ENCODE measurements at places on chromosomes 16 and 17. TPM values are rescaled to one million over a fixed set of nuclear protein-coding genes. Genes with fewer than 3 reads are reported as not detected.

GRCh38 chr17:29584452-29585079 is 4.9 kb downstream of the GIT1 start:
- no peak for DNase-seq

DNA sequence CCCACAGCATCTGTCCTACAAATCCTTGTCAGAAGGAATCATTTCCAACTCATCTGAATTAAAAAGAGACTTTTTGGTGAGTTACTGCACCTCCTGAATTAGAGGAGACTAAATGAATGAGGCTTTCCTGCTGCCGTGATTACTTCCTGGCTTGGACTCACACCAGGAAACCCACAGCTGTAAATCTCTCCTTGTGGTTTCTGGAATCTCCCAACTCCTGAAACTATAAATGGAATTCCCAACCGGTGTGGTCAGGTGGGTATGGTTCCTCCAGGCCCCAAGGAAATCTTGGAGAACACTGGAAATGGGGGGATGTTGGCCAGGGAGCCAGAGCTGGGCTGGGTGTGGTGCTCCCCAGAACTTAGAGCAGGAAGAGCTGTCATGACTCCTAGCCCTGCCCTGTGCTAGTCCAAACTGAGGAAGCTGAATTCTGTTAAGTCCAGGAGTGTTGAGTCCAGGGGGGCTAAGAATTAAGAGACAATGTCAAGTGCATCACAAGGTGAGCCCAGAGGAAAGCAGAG is 216.4 kb downstream of the GSG1L start:
- no peak for DNase-seq

- no peak for DNase-seq
Observed at GRCh38 chr17:82983510-82984248, 95.7 kb upstream of the METRNL start.

DNA sequence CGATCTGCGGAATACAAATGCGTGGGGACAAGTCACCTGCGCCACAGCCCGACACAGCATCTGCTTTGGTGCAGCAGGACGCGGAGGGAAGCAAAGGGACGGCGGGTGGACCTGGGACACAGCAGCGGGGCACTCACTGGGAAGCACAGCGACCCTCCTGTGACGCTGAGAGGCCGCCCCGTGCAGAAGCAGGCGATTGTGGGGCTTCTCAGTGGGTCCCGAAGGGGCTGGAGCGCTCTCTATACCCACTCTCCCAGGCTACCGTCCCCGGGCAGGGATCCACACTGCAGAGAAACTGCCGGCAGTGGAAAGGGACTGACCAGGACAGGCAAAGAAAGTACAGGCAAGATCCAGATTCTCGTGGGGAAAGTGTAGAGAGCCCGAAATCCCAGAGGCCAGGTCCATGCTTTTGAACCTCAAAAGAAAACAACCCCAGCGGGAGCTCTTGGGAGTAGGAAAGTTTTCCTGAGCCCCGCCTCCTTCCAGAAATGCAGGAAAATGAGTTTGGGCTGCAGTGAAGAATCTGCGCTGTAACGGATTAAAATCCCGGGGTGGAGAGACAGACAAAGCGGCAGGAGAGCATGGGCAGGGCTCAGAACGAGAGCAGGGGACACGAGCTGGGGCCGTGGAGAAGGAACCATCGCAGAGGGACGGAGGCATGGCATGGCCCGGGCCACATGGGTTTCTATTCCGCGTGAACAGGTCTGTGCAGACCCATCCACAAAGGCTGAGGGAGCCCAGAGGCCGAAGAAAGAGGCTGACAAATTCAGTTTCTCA is 12.7 kb downstream of the COX4I1 start:
- no peak for DNase-seq

- DNase-seq: no peak
Observed at GRCh38 chr16:89689142-89689541, 2.7 kb downstream of the CDK10 start.

DNA sequence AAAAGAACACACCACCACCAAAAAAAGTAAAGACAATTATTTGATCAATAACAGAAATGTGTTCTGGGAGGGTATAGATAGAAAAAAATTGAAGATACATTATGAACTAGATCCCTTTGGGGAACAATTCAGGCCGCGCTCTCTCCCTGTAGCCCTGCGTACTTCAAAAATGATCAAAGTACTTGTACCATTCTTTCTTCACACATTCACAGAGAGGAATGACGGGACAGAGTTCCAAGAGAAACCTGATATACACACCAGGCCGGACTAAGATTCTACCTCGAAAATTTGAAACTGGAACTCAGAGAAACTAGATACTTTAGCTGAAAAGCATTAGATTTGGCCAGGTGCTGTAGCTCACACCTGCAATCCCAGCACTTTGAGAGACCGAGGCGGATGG is 50.0 kb downstream of the CNOT1 start:
- no peak for DNase-seq

- DNase-seq: no peak
Observed at GRCh38 chr16:23949630-23950290, 114.0 kb downstream of the PRKCB start.

GRCh38 chr17:68595496-68595895 is 5.7 kb downstream of the FAM20A start:
- DNase-seq: no peak

GRCh38 chr16:27377666-27378485 is 24.1 kb upstream of the IL21R start:
- DNase-seq: no peak

- no peak for DNase-seq
Observed at GRCh38 chr17:8468127-8468526, 32.4 kb downstream of the NDEL1 start.

GRCh38 chr17:47934856-47935255 is 6.5 kb upstream of the PNPO start:
- DNase-seq: no peak

DNA sequence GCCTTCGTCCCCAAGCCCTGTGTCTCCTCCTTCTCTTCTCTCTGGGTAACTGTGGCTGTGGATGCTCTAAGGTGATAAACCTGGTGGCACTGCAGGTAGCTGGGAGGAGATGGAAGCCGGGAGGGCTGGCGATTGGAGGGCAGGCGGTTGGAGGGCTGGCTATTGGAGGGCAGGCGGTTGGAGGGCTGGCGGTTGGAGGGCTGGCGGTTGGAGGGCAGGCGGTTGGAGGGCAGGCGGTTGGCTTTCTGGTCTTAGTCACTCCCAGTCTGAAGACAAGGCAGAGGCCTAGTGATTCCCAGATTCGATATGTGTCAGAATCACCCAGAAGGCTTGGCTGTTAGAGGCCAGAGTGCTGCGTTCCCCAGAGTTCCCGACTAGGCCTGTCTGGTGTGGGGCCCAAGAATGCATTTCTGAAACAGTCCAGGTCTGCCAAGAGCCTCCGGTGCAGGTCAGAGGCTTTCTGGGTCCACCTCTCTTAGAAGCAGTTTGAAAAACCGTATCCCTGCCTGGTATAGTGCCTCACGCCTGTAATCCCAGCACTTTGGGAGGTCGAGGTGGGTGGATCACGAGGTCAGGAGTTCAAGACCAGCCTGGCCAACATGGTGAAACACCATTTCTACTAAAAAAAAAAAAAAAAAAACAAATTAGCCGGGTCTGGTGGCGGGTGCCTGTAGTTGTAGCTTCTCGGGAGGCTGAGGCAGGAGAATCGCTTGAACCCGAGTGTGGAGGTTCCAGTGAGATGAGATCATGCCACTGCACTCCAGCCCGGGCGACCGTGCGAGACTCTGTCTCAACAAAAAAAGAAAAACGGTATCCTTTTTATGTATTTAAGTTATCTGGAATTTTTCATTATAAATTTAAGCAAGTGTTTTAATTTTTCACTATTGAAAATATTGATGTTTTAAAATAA is 59.7 kb downstream of the WDR45B start:
- no peak for DNase-seq

DNA sequence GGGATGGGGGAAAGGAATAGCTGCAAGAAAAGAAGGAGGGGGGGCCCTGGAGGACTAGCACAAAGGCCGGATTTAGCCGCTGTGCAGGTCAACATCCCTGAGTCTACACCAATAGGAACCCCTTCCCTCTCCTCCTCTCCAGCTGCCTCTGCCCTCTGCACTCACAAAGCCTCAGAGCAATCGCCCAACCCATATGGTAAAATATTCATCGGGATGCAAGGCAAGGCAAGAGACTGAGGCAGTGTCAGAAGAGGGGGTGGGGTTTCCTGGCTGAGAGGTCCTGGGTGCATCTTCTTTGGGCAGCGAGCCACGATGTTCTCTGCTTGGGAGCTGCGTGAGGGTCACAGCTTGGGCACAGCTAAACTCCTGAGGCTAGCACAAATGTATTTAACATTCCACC is 115.5 kb upstream of the NLRP1 start:
- no peak for DNase-seq

- no peak for DNase-seq
Observed at GRCh38 chr17:74016461-74016860, 187.0 kb upstream of the RPL38 start.

- peak; percentile 92 for DNase-seq
Observed at GRCh38 chr17:47850692-47851573, at the start of gene SP6. Gene SP6 (minus strand): TSS chr17:47851163. CDS start chr17:47848429, 2,734 bp downstream.

GRCh38 chr17:81074875-81075274 is 39.9 kb downstream of the BAIAP2 start:
- no peak for DNase-seq

- no peak for DNase-seq
Observed at GRCh38 chr17:80270836-80271235, 10.2 kb downstream of the RNF213 start.

GRCh38 chr17:72205357-72205756 is 84.5 kb downstream of the SOX9 start:
- DNase-seq: no peak

DNA sequence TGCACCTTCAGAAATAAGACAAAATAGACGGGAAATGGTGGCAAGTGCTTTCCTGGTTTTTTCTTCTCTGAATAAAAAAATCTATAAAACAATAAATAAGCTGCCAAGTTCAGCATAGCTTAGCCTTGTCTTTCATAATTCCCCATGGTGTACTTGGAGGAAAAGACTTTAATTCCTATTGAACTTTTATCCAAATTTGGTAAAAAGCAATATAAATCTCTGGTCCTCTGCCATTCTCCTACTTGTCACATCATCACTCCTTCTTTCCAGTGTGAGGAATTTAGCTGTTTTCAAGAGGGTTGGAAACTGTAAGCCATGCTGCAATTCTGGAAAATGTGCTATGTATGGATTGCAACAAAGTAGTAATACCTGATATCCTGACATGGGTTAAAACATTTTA is 551.8 kb upstream of the KIF2B start:
- DNase-seq: no peak

DNA sequence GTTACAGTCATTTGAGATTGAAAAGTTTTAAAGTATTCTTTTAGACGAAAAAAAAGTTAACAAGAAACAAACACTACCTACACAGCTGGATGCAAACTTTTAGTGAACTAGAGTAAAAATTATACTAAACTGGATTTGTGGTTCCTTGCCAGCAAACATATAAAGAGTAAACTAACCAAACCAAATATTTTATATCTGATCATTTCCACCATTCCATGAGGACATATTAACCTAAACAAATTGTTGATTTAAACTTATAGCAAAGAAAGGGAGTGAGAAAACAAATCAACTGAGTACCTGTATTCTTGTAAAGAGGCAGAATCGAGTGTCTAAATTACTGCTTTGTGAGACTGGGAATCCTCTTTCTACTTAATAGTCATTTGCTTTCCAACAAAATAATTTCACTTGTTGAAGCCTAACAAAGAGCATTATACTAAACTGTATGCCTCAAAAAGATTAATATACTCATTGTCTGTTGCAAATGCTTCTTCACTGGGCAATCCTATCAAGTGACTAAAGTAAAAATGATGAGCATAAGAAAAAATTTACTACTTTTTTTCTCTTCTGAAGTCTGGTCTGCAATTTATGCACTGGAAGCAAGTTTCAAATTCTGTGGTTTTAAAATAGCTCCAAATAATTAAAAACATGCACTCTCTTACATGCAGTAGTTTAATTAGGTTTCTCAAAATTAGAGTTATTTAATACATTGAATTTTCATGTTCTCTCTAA is 37.5 kb downstream of the AKAP10 start:
- no peak for DNase-seq

DNA sequence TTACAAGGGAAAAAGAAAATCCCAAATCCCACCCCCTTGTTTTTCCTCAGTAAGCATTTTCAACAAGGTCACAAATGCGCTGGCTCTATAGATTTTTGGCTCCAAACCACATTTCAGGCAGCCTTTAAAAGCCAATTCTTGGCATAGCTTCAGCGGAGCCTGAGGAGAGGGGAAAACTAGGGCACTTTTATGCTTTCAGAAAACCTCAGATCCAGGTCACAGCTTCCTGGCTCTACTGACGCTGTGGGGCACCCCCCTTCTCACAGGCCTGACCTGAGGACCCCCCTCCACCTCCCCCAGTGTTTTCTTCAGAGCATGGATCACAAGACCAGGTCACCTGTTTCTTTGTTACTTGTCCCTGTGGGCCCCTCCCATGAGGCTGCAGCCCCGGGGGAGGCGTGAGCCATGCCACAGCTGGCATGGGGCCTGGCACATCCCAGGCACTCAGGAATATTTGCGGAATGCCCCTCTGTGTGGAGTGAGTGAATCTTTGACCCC is 30.1 kb upstream of the MTSS2 start:
- DNase-seq: no peak

- DNase-seq: no peak
Observed at GRCh38 chr16:3580686-3581085, 3.5 kb upstream of the NLRC3 start.

DNA sequence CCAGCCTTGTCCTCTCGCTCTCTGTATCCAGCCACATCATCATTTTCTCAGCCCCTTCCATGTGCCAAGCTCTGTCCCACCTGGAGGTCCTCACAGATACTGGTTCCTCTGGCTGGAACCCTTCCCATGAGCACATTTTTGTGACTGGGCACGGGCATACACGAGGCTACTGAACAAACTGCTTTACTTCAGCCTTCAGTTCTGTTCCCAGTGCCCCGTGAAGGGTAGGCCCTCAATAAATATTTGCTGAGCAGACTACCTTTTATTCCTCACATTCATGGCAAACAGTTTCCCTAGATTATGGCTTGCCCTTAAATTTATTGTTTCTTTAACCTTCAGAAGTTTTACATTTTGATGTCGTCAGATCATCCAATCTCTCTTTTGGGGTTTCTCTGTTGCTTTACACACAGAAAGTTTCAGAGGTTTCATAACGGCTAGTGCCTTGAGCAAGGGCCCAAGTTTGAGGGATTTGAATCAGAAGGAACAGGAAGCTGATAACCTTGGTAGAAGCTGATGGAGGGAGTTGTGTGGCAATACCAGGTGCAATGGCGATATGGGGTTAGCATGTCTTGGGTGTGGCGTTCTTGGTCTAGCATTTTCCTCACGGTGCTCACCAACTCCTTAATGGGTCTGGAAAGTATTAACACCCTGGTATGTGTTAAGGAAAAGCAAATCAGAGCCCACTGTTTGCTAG is 27.8 kb downstream of the TMEM92 start:
- no peak for DNase-seq

The NETO2 gene
- 0.15 TPM for polyA plus RNA-seq

The RUNDC3A gene
- polyA plus RNA-seq: 59.4 TPM

The EXOC3L1 gene
- polyA plus RNA-seq: 6.2 TPM

The SMIM22 gene
- 367 TPM for polyA plus RNA-seq

The RPL26 gene
- 1,120 TPM for polyA plus RNA-seq

The BAIAP3 gene
- 110 TPM for polyA plus RNA-seq

The CD79B gene
- polyA plus RNA-seq: 1.2 TPM

The PIRT gene
- polyA plus RNA-seq: 0.28 TPM

The MT1M gene
- polyA plus RNA-seq: 29.7 TPM

The DHRS7C gene
- not detected for polyA plus RNA-seq
